BE2C (cell line): ENCODE measurements at places on chromosomes 2 and 18.
A peak's percentile ranks its signal among the peaks of the same experiment; 100 is the strongest.

DNA sequence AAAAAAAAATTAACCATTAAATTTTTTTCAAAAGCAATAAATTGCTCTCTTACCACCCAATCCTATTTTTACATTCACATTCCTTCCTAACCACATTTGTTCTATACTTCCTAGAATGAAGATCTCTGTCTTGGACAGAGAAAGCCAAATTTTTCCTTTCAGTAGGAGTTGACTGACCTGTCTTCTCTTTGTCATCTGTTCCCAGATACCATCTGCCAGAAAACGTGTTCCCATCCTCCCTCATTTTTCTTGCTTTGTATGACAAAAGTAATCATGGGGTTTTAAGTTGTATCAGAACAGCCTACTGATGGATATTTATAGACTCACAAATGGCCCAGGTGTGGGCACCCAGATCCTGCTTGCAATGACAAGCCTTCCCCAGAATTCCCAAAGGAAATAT lies 182.1 kb downstream of the CYP26B1 start:
- DNase-seq: no peak

GRCh38 chr2:26720322-26721114 lies 28.0 kb downstream of the KCNK3 start:
- peak; percentile 90 for DNase-seq

GRCh38 chr18:76463872-76464271 lies 31.2 kb downstream of the ZNF516 start:
- no peak for DNase-seq

GRCh38 chr2:60837123-60837522 lies 44.3 kb upstream of the REL start:
- DNase-seq: no peak

DNA sequence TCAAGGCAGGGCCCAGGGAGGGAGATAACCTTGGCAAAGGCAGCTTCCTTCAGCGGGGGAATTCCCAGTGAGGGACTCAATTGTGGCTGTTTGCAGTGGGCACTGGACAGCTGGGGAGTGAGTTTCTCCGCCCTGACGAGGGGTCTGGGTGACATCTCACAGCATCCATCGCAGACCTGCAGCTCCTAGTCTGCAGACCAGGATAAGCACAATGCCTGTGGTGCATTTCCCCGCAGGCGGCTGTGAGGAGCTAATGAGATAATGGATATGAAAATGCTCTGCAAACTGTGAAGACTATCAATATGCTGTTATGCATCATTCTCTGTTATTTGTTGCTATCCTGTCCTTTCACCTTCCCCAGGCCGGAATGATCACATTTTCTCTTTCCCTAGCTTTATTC lies 30.0 kb upstream of the CYP1B1 start:
- peak; percentile 76 for DNase-seq

DNA sequence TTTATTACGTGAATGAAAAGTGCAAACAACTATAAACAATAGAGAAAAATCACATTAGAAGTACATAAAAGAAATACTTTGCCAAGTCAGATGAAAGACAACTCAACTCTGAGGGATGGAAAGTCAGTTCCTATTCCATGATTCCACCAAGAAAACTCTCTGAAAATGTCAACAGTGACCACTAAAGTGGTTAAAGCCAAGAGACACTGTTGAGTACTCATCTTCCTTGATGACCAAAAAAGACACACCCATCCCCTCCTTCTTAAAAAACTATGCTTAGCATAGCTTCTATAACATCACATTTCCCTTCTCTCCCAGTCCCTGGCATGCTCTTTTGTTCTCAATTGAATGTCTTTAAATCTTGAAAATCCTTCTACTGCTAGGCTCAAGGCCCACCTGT lies 160.0 kb downstream of the TCF4 start:
- DNase-seq: no peak

GRCh38 chr2:108986916-108987510 lies 2.0 kb downstream of the EDAR start:
- no peak for DNase-seq

- DNase-seq: no peak
These were observed 828.7 kb downstream of the SUCLG1 start for GRCh38 chr2:83630351-83630750.
